ENCODE measurements at places on chromosomes 7 and 10.

DNA sequence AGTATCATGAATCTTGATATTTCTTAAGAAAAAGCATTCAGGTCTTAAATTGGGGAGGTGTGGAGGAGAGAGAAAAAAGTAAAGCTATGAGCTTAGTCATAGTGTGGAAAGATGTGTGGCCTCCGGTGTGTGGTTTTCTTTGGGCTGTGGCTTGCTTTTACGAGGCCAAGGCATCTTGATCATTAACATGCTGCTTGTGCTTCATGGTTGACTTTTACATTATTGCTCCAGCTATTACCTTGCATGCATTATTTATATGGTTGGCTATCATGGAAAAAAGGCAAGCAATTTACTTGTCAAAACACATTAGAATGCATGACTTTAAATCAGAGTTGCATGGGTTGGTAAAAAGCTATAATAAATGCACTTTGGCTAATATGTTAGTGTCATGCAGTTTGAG, 300.7 kb upstream of the ADARB2 start:
- peak; percentile 11 for DNase-seq

GRCh38 chr10:87668324-87669074, 8.8 kb downstream of the PAPSS2 start:
- DNase-seq = no peak

- DNase-seq = no peak
Observed at GRCh38 chr10:77325233-77325537, 312.4 kb downstream of the KCNMA1 start.

GRCh38 chr10:125738206-125738605, 18.7 kb downstream of the EDRF1 start:
- DNase-seq = no peak

- DNase-seq = no peak
Observed at GRCh38 chr10:90321132-90321816, 536.6 kb downstream of the HTR7 start.

- no peak for DNase-seq
Observed at GRCh38 chr7:91327346-91327745, 63.1 kb downstream of the FZD1 start.

- DNase-seq = no peak
Observed at GRCh38 chr10:63735305-63735704, 214.1 kb downstream of the REEP3 start.

DNA sequence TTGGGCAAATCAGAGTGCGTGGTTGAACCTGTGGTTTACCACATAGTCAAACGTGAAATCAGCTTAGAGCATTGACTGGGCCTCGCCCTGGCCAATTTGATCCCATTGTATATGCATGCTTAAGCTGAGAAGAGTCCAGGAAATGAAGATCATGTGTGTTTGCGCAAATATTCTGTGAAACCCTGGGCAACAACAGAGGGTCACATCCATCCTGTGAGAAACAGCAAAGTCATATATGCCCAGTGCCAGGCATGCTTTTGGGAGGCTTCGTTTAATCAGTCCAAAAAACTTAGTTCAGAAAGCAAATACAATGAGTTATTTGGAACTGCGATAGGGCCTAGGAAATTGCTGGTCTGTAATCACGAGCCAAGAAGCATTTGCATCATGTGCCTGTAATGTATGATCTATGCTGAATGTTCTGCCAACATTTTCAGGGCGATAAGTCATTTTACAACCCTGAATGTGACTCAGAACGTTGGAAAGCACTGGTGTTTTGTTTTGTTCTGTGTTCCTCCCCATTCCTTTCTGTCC, 412.1 kb upstream of the CELF2 start:
- DNase-seq = no peak

DNA sequence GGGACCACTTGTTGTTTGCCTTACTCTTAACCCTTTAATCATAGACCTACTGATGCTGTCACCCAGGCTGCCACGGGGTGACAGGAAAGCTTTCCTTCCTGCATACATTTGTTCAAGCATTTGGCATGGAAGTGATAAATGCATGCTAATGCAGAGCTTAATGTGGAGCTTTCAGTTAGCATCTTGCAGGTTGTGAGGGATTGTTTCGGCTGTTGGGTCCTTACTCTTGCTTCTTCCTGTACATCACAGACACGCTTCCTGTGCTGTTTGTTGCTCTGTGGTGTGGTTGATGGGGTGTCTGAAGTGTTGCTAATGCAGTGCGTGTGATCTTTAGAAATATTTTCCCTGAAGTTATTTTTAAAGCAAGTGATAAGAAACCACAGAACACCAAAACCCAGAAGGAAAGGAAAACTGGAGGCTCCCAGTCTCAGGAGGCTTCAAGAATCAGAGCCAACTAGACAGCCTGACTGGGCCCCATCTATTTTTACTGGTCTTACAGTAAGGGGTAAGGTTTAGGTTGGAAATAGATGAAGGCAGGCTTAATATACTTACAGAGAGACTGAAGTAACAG, 143.1 kb downstream of the CHN2 start:
- DNase-seq = peak; percentile 3

GRCh38 chr10:6621536-6621935, 41.5 kb upstream of the PRKCQ start:
- DNase-seq = no peak

GRCh38 chr7:99126921-99127553, 16.9 kb downstream of the SMURF1 start:
- no peak for DNase-seq

- DNase-seq = no peak
Observed at GRCh38 chr7:44215531-44215930, 14.8 kb downstream of the YKT6 start.

DNA sequence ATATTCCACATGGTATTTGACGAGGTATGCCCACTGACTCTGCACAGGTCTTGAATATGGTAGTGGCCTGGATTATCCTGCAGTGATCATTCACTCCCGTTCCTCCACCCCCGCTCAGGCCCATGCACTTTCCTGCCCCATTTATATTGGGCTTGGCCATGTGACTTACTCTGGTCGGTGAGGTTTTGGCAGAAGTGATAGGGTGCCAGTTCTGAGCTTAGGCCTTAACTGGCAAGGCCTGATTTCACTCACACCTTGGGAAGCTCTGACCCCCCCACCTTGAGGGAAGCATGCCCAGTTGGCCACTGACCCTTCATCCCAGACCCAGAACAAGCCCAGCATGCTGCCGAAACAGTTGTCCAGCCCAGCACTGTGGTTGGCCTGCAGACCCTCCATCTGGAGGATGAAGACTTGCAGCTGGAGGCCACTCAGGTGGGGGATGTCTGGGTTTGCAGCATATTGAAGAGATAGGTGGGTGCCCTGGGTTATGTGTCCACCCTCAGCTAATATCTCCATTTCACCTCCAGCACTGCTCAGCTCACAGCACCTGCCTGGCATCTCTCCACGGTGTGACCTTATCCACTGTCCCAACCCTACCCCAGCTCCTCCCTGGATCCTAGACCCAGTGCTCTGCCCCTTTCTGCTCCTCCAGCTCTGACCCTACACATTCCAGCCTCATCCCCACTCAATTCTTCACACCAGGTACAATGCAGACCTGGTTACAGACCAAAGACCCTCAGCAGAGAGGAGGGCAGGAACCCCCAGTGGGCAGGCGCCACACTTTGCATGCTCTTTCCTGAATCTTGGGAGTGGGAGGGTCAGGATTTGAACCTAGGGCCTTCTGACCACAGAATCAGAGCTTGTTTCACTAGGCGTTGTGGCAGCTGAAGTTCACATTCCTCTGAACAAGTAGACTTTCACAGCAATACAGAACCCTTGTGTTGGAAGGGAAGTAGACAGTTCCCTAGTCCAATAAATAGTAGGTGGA, 138.1 kb upstream of the CHST15 start:
- peak; percentile 74 for DNase-seq
